ENCODE measurements at places on chromosomes 13 and 19.

DNA sequence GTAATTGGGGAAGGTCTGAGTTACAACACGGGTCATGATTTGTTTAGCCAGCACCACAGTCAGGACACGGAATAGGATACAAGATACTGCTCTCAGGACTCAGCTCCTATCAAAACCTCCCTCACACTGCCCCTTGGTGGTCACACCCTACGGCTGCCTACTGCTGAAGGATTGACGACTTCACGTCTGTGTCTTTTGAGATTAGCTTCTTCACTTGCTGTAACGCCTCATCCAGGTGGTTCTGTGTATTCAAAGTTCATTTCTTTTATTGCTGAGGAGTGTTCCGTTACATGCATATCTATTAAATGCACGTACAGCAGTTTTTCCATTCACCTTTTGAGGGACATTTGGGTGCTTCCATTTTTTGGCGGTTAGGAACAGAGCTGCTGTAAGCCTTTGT lies 46.3 kb downstream of the URI1 start:
- DNase-seq: no peak

GRCh38 chr13:25440061-25440460 lies 68.3 kb downstream of the ATP8A2 start:
- DNase-seq: no peak

DNA sequence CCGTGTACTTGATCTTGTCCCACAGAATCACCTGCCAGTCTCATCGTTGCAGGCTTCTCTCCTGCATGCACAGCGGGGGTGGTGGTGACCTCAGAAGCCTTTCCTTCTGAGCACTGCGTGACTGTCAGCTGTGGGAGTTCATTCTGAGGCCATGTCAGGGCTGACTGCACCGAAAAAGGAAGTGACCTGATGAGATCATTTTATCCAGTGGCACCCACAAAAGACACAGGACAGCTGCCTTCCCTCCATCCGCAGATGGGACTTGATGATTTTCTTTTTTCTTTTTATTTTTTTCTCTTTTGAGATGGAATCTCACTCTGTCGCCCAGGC lies 89.7 kb downstream of the RAB20 start:
- DNase-seq: no peak

DNA sequence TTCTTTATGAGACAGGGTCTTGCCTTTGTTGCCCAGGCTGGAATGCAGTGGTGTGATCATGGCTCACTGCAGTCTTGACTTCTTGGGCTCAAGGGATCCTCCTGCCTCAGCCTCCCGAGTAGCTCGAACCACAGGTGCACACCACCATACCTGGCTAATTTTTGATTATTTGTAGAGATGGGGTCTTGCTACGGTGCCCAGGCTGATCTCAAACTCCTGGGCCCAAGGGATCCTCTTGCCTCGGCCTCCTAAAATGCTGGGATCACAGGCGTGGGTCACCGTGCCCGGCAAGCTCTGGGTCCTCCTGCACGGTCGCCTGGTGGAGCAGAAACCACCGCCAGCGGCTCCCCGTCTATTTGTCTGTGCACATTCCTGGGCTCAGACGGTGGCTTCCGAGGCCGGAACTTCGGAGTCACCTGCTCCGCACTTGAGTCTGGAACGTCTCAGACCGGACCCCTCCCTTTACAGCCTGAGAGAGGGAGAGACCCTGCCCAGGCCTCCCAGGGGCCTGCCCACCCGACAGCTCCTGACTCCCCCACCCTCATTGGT lies 22.2 kb downstream of the EFNA2 start:
- DNase-seq: no peak

All from activated CD4-positive, alpha-beta T cell treated with anti-CD3 and anti-CD28 coated beads, Interleukin-2, Interleukin-4, amounts not matched to agents 100 ng/mL and 50 ng/mL, durations not matched to agents 16 hours and 8 hours (primary cell).